ENCODE measurements at places on chromosomes 6 and 20. TPM values are rescaled to one million over a fixed set of nuclear protein-coding genes. Genes with fewer than 3 reads are reported as not detected.

Gene COL11A2
- total RNA-seq: 0.36 TPM

Gene BPI
- total RNA-seq: not detected

Gene CD93
- total RNA-seq: not detected

Gene ADGB
- not detected for total RNA-seq

Gene OR2J3
- total RNA-seq: not detected

Gene FYN
- total RNA-seq: 114 TPM

Gene PRPH2
- total RNA-seq: 0.15 TPM

Gene SLC32A1
- total RNA-seq: not detected

Gene GNMT
- not detected for total RNA-seq

Gene CRISP3
- total RNA-seq: not detected

Gene TSBP1
- total RNA-seq: not detected

Gene IDH3B
- total RNA-seq: 99.2 TPM

Gene SNAI1
- total RNA-seq: not detected

Gene PCSK2
- total RNA-seq: 0.73 TPM

Gene TRIM26
- total RNA-seq: 33.7 TPM

Gene SRMS
- total RNA-seq: not detected

Gene CDKAL1
- 22.4 TPM for total RNA-seq

Gene LRRC73
- total RNA-seq: under 0.01 TPM

Gene PBOV1
- not detected for total RNA-seq

Gene OR2J1
- total RNA-seq: not detected

Gene DLL1
- total RNA-seq: 1.7 TPM

Gene ATP9A
- 17.1 TPM for total RNA-seq

Gene CHRNA4
- total RNA-seq: not detected

Gene SYNGAP1
- total RNA-seq: 7.3 TPM

Gene FAM184A
- total RNA-seq: 0.73 TPM

Gene TGM3
- total RNA-seq: not detected

Gene TRAPPC3L
- total RNA-seq: not detected

Gene RBPJL
- not detected for total RNA-seq

Gene GSTA2
- not detected for total RNA-seq

Gene BPIFB4
- not detected for total RNA-seq

Gene SLC52A3
- total RNA-seq: not detected

Gene PHF10
- total RNA-seq: 16.7 TPM

Gene VWA7
- not detected for total RNA-seq

Gene TRIM10
- not detected for total RNA-seq

Gene DDX43
- total RNA-seq: not detected

Gene GRM4
- under 0.01 TPM for total RNA-seq

Gene NCOA6
- total RNA-seq: 10.5 TPM

Gene TTK
- total RNA-seq: 16.9 TPM

Gene EPHA7
- total RNA-seq: not detected

Gene MROH8
- 2.5 TPM for total RNA-seq

Gene PFDN4
- 76.6 TPM for total RNA-seq

Gene MLIP
- total RNA-seq: 83.2 TPM

Gene BTNL2
- not detected for total RNA-seq

Gene TUBB2A
- total RNA-seq: 145 TPM

Gene PHACTR1
- total RNA-seq: 51.4 TPM

Gene PSMB9
- 114 TPM for total RNA-seq

Gene HTR1E
- total RNA-seq: not detected

Gene NFKBIL1
- total RNA-seq: 31.3 TPM

Gene SNX5
- 69.9 TPM for total RNA-seq

Gene STMND1
- not detected for total RNA-seq

Gene PSMF1
- total RNA-seq: 60.0 TPM

Gene STMN3
- total RNA-seq: 12.4 TPM

Gene C2
- total RNA-seq: 2.4 TPM

Gene UBE2C
- total RNA-seq: 22.2 TPM

Gene SIRPB2
- total RNA-seq: not detected

Gene CAPN11
- total RNA-seq: under 0.01 TPM
